Stimulated activated CD4-positive, alpha-beta T cell treated with anti-CD3 and anti-CD28 coated beads, Interleukin-4, amount 100 ng/mL, for 24 hours (primary cell): ENCODE measurements at places on chromosomes 7 and 10.

DNA sequence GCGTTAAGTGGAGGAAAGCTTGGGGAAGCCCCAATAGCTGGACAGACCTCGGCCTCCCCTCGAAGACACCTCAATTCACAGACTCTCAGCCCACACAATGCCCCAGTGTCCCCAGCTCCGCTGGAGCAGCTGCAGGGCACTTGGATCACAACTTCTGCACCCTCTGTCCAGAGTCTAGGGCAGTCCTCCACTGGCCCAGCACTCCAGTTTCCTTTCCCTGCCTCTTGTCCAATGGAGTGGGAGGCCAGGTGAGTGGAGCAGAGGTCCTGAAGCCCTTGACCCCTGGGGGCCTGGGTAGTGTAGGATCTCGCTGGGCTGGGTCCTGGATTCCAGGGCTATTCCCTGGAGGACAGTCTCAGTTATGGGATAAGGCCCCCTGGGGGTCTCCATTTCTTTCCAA lies 11.9 kb downstream of the SFRP5 start:
- no peak for DNase-seq

DNA sequence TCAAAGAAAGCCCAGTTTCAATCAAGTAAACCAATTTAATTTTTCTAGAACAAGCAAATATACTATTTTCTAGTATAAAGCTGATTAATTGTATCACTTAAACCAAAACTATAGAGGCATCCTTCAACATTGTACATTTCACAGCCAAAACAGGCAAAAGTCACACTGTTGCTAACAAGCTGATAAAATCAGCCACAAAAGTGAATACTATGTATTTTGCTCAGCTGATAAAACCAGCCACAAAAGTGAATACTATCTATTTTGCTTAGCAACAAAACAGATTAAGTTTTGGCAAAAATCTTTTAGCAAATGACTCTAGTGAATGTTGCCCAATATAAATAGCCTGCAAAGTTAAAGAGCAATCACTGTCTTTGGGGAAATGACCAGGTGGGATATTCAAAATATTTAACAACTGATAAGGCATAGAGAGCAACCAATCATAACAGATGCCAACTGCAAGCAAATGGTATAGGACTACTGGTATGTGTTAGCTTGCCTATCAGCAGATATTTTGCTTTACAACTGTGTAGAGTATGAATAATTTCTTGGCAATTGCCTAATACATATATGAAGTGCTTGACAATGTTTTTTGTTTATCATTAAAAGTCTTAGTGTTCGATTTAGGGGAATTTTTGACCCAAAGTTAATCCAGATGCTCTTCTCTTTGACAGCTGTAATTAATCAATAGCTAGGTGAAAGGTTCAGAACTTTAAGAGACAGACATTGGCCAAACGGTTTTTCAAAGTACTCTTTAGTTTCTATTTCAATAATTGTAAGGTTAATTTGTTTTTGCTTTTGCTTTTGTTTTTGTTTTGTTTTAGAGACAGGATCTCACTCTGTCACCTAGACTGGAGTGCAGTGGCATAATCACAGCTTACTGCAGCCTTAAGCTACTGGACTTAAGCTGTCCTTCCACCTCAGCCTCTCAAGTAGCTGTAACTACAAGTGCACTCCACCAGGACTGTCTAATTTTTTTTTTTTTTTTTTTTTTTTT lies 44.4 kb upstream of the SP4 start:
- DNase-seq: no peak

- DNase-seq: peak; percentile 33
Observed at GRCh38 chr10:121927318-121927840, 452 bp downstream of the ATE1 start.

- DNase-seq: no peak
Observed at GRCh38 chr10:123398180-123398591, 244.0 kb downstream of the BUB3 start.

- no peak for DNase-seq
Observed at GRCh38 chr10:5105626-5106025, 11.4 kb downstream of the AKR1C3 start.

GRCh38 chr7:63900394-63901203 lies 98.0 kb upstream of the ZNF722 start:
- DNase-seq: peak; percentile 92

GRCh38 chr10:70067586-70067985 lies 14.9 kb downstream of the MACROH2A2 start:
- no peak for DNase-seq

- DNase-seq: no peak
Observed at GRCh38 chr7:116698930-116699721, 27.1 kb downstream of the MET start.

- DNase-seq: no peak
Observed at GRCh38 chr10:129670124-129670523, 203.1 kb downstream of the MGMT start.
